ENCODE measurements at places on chromosomes 7 and 10.

DNA sequence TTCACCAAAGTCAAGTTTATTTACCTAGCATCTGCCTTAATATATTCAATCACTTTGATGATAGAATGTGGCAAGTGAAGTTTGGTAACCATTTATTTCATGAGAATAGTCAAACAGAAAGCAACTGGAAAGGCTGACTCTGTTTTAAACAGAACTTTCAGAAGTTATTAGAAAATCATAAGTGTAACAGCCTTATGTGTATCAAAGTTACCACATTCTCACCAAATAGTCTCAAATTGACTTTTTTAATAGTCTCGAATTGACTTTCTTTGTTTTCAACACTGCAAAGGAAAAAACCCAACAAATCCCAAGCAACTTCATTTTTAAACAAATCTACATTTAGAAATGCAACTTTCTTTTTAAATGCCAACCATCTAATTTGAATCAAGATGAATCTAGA, 29.5 kb downstream of the NAMPT start:
- DNase-seq: no peak

DNA sequence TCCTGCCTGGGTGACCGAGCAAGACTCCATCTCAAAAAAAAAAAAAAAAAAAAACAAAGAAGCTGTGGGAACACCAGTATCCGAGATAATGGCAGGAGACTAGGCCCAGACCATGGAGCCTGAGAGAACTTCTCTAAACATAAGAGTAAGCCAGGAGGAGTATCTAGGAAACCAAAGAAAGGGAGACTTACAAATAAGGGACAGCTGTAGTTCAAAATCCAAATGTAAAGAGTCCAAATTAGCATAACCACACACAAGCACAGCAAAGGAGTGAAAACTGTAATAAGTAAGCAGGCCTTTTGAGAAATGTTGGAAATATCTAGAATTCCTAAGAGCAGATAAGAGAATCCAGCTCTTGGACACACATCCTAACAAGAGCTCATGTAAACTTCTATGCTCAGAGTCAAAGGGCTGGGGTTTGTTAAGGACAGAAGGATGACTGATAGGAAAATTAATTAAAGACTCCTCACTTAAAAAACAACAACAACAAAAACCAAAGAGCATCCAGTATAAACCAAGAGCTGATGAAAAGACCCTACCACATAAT, 15.8 kb downstream of the ZNF25 start:
- DNase-seq: no peak

DNA sequence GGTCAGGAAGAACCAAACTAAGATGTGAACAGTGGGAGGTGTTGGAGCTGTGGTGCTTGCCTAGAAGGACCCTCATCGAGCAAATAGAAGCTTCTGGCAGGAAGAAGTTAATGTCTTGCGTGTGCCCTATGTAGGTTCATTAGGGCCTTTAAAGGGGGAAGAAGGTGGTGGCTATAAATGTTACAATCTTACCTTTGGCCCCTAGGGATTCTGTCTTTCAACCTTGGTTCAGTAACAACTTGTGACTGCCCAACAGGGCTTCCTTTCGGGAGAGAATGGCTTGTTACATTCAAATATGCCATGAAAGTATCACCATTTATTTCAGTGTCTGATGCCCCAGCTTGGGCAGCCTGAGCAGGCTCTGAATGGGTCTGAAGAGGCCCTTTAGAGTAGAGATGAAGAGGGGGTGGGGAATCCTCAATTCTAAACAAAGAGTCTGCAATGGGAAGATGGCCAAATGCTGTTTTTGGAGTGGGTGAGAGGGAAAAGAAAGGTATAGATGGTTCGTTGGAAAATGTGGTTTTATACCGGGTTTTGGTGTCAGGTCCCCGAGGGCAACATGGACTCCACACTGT, 108.0 kb downstream of the TCF7L2 start:
- no peak for DNase-seq

GRCh38 chr7:110090110-110090820, 1000.7 kb upstream of the LRRN3 start:
- DNase-seq: peak; percentile 54

DNA sequence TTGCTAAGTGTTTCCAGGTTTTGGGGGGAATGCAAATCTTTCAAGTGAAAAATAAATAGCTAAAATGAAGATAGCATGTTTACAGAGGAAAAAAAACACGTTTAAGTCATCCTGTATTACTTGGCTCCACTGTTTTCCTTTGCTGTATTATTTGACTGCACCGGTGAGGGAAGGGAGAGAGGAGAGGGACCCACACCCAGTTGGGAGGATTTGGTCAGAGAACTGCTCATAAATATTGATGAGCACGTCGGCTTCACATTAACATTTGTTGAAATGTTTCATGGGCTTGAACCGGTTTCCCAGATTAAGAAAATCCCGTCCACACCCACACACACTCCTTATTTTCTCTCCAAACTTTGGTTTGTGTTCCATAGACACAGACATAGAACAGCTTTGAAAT, 493.8 kb upstream of the MGMT start:
- DNase-seq: no peak

DNA sequence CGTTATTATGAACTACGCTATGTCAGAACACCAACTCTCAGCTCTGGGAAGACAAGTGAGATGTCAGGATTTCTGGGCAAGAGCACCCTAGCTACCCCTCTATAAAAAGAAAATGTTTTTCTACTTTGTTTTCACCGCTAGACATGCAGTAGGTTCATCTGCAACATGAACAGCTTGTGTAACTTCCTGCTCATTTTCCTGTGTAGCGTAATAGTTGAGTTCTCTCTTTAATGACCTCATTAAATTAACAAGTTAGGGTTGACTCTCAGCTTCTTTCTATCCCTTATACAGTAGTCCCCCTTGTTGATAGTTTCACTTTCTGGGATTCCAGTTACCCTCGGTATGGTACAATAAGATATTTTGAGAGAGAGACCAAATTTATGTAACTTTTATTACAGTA, 329.4 kb upstream of the ZNF32 start:
- no peak for DNase-seq

DNA sequence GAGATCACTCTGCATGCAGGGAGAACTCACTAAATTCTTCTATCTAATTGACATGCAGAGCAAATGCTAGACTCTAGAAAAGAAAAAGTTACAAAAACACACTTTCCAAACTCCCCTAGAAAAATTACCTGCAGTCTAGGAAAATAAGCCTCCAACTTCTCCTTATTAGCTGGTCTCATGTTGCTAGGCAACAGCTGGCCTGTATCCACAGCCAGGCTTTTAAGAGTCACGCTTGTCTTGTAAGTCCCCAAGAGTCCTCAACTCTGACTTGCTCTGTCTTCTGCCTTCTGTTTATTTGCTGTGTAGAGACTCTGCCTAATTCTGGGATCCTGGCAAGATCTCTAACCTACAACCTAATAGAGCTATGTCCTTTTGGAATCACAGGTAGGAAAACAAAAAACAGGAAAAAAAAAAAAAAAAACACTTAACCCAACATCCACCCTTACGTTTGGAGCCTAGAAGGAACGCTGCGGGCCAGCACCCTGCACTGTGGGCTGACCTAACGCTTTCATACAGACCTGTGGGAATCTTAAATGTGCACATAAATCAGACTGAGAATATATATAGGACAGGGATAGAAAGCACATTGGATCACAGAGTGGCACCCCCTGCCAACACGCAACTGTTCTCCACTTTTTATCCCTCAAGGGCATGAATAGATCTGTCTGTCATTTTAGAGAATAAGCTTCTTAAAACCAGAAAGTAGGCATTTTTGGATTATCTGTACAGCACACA, 117.0 kb upstream of the PTPRZ1 start:
- DNase-seq: no peak

- DNase-seq: no peak
These were observed 110.1 kb downstream of the JAZF1 start for GRCh38 chr7:28070297-28071055.

DNA sequence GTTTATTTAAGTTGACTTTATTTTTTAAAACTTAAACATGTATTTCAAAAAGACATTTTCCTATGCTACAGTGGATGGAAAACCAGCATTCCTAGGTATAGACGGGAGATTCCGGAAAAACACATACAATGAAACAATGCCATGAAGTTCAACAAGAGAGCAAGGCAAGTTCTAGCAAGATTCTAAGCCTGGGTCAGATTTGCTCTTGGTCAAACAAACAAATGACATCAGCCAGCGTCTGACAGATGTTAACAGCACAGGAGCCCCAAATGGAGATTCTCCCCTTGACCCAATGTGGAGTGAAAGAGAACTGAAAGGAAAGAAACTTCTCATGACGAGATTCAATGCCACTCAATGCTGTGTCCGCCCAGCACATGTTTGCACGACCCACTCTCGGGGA, 149.9 kb downstream of the NEURL1 start:
- DNase-seq: no peak

- DNase-seq: no peak
These were observed 16.3 kb downstream of the MTPN start for GRCh38 chr7:135960709-135961451.

GRCh38 chr7:92634205-92634604, 44.0 kb upstream of the FAM133B start:
- no peak for DNase-seq

DNA sequence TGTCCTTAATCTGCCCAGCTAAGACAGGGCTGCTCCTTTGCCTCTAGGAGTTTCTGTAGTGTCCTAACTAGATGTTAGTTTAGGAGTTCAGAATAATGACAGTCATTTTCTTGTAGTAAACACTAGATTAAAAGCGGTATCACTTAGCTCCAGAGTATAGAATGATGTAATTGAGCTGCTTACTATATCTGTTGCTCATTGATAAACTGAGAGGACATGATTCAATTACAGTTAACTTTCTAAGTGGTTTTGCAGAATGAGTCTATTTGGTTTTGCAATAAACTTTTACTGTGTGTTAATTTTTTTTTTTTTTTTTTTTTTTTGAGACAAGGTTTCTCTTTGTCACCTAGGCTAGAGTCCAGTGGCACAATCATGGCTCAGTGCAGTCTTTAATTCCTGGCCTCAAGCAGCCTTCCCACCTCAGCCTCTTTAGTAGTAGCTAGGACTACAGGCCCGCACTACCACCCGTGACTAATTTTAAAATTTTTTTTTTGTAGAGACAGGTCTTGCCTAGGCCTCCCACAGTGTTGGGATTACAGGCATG, 1.8 kb downstream of the STMP1 start:
- DNase-seq: no peak

GRCh38 chr7:28685644-28686417, 272.3 kb downstream of the TRIL start:
- DNase-seq: peak; percentile 100

- no peak for DNase-seq
These were observed 12.8 kb upstream of the POU6F2 start for GRCh38 chr7:38964921-38965320.

DNA sequence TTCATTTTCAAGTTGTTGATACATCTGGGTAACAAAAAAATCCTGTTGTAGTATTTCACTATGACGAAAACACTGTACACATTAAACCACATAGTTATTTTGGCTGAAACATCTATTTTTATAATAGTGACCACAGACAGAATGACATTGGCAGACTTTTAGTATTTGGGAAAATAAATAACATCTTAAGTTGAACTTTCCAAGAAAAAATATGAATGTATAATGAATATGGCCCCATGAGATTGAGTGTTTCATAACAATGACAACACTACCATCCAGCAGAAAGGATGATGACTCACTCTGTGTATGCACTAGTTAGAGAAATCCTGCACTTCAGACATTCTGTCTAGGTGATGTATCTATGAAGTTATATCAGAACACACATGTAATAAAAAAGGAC, 118.1 kb downstream of the SEMA3D start:
- DNase-seq: no peak

GRCh38 chr7:33336820-33337219, 207.5 kb downstream of the BBS9 start:
- no peak for DNase-seq

DNA sequence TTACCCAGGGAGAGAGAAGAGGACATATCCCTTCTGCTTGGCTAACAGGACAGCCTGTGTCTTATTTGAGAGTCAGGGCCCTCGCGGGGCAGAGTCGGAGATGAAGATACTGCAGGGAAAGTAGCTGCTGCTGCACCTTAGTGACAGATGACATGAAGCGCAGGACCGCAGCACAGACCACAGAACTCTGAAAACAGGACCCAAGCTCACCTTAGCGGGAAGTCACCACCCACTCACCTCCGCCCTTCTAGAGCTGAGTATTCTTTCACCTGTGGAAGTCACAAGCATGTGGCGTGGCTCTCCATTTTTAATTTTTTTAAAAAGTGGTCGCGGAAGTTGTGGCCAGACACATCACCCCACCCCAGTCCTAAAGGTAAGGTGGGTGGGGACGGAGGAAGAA, 191.4 kb downstream of the FAM107B start:
- no peak for DNase-seq

DNA sequence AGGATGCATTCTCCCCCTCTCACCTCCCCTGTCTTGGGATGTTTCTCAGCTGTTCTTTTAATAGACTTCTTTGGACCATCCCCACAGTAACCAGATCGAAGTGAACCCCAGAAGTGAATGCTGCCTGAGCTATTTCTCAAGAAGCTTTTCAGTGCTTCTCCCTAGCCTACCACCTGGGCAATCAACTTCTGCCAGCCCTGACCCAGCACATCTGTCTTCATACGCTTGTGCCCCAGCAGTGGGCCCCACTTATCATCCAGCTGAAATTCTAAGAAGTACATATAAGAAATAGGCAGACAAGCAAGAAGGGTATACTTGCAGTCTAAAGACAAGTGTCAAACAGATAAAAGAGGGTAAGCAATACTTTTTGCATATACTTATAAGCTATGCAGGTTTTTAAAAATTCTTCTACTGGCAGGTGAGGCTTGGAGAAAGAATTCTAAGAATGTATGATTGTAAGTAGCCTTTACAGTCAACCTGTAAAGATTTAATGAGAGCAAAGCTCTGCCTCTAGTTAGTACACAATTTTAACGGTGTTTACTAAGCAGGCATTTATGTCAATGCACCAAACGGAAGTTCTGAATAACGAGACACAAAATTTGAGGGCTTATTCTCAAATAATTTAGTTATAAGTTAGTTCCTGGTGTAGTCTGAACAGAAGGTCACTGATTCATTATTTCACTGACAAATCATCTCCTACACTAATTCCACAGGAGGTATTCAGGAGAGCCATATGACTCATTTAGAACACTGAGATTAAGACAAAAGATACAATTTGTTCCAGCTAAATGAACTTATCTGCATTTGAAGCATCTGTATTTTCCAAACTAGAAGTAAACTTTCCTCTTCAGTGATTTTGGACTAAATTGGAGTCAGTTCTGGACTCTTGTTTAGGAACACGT, 83.3 kb downstream of the RNLS start:
- no peak for DNase-seq

DNA sequence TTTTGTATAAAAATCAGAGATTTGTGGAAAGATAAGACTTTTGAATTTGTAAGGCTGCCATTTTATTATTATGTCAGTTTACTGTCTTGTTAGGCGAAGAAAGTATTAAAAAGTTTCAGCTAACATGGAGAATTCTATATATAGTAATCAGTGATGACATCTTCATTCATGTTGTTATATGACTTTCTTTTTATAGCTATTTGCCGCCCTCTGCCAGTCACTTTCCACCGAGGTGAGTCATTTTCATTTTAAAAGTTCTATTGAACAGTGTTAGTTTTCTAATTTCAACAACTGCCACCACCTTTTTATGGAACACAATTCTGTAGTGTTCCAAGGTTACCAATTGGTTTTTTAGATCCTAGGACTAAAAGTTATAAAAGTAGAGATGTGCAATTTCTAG, 11.8 kb downstream of the CUTC start:
- DNase-seq: no peak

GRCh38 chr10:46558392-46559185, 2.1 kb upstream of the GPRIN2 start:
- DNase-seq: no peak

GRCh38 chr10:67869996-67870395, 14.5 kb upstream of the SIRT1 start:
- DNase-seq: no peak

GRCh38 chr7:55415173-55415778, 50.1 kb downstream of the LANCL2 start:
- DNase-seq: peak; percentile 81

Data from ACHN (cell line).